ENCODE measurements at places on chromosomes 11 and 22.

- DNase-seq: no peak
Measured at GRCh38 chr11:111954154-111954553, 17.0 kb downstream of the DIXDC1 start.

DNA sequence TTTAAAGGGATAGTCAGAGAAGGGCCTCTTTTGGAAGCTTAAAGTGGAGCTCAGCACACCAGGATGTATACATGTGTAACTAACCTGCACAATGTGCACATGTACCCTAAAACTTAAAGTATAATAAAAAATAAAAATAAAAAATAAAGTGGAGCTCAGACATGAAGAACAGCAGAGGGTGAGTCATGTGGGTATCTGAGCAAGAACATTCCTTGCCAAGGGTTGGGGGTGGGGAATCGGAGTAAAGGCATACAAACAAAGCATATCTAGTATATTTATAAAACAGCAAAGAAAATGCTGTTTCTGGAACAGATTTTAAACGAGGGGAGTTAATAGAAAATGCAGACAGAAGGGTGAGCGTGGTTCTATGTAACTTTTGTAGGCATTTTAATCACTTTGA lies 562.6 kb upstream of the ANO3 start:
- DNase-seq: no peak

DNA sequence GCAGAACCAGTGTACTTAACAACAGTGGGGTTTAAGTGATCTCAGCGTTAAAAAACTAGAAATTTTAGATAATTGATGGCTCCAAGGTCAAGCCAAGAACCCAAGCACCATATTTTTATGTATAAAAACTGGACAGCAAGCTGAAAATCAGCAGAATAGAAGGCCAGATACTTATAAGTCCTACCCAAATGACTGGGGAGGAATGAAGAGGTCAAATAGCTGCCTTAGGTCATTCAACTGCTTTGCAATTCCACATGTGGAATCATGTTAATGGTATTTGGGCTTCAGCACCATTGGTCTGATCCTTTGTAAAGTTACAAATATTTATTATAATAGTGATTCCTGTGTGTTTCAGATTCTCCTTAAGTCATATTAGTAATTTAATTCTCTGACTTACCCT lies 108.4 kb downstream of the FAT3 start:
- DNase-seq: no peak

- DNase-seq: no peak
Measured at GRCh38 chr11:114358716-114359115, 41.6 kb downstream of the C11orf71 start.

DNA sequence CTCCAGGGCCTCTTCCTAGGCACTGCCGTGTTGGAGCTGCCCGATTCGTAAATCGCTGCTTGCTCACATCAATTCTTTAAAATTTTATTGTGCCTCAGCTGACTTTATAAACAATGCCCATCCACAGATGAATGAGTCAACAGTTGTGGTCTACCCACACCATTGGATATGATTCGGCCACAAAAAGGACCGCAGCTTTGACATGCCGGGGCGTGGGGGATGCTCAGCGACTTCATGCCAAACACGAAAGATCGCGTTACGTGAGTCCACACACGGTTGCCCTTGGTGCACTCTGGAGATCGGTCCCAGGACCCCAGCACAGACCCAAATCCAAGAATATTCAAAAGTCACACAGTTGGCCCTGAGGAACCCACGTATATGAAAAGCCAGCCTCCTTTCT lies 195.7 kb downstream of the CTTN start:
- no peak for DNase-seq

All from stimulated activated CD4-positive, alpha-beta T cell treated with anti-CD3 and anti-CD28 coated beads, Interleukin-4, amount 100 ng/mL, for 4 hours (primary cell).